ENCODE measurements at places on chromosomes 11 and 22.

GRCh38 chr11:116835042-116835772 lies 2.2 kb downstream of the APOA1 start:
- peak; percentile 48 for DNase-seq

GRCh38 chr11:125414121-125414520 lies 81.9 kb downstream of the FEZ1 start:
- no peak for DNase-seq

GRCh38 chr11:96215826-96216225 lies 127.2 kb downstream of the MAML2 start:
- no peak for DNase-seq

DNA sequence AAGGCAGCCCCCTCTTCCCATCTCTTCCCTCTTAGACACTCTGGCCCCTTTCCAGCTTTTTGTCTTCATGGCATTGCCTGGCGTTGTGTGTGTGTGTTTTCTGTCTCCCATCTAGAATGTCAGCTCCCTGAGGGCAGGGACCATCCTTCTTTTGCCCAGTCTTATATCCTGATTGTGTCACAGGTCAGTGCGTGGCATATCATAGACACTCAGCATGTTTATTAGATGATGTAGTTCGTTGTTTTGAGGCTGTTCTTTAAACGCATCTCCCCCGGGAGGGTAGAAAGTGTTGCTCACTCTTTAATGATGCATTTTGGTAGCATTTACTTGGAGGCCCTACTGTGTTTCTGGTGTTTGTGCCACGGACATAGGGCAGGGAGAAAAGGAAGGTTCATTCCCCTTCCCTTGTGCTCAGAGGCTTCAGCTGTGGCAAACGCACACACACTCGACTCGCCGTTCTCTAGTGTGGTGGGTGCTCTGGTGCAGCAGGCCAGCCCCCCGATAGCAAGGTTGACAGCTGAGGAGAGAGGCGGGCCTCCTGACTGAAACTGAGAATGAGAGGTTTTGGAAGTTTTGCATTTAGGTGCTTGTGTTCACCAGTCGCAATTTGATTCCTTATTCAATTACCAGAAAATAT lies 60.2 kb downstream of the TNRC6B start:
- DNase-seq = peak; percentile 31

- DNase-seq = no peak
These were observed 13.0 kb downstream of the SLC6A5 start for GRCh38 chr11:20612416-20612815.

DNA sequence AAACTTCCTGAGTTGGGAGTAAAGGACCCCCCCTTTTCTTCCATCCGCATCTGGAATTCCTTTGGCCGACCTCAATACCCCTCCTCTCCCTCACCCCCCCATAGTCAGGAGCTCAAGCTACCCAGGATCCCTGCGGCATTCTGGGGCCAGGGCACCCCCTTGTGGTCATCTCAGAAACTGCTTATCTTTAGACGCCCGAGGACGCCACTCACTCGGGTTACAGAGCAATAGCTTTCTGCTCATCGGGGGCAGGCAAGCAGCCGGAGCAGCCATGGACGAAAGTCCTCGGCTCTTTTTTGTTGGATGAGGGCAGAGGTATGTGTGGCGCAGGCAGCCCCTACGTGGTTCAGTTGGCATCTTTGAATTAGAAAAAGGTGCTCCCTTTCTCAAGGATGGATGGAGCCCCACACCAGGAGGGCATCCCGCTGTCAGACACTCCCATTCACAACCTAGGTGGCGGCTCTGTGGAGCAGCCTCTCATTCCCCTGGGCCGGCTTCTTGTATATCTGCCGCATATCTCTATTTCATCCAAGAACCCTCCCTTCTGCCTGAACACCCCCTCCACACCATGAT lies 2.3 kb downstream of the C1QTNF5 start:
- DNase-seq = peak; percentile 89

DNA sequence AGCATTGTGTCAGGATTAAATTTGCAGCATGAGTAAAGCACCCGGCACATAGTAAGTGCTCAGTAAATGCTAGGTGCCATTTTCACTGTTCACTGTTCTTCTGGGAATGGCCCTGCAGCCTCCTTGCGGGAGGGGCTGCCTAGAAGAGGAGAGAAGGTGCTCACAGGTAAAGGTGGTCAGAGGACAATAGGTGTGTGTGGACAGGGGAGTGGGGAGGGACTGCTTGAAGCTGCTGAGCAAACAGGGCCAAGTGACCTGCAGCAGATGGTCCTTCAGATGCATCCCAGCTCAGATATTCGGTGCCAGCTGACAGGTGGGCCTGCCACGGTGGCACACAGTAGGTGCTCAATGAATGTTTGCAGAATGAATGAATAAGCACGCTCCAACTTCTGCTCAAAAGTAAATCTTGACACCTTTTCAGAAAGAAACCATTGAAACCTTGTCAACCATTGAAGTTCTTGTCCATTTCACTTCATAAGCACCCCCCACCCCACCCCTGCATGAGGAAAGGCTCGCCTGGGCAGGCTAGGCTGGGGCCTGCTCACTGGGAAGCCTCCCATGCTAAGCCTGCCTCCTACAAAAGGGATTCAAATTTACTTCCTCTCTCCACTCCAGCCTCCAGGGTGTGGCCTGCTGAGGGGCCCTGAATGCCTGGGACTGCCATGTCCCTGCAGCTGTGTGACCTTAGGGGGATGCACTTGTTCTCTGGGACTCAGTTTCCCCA lies 1.6 kb downstream of the KIAA0930 start:
- no peak for DNase-seq

DNA sequence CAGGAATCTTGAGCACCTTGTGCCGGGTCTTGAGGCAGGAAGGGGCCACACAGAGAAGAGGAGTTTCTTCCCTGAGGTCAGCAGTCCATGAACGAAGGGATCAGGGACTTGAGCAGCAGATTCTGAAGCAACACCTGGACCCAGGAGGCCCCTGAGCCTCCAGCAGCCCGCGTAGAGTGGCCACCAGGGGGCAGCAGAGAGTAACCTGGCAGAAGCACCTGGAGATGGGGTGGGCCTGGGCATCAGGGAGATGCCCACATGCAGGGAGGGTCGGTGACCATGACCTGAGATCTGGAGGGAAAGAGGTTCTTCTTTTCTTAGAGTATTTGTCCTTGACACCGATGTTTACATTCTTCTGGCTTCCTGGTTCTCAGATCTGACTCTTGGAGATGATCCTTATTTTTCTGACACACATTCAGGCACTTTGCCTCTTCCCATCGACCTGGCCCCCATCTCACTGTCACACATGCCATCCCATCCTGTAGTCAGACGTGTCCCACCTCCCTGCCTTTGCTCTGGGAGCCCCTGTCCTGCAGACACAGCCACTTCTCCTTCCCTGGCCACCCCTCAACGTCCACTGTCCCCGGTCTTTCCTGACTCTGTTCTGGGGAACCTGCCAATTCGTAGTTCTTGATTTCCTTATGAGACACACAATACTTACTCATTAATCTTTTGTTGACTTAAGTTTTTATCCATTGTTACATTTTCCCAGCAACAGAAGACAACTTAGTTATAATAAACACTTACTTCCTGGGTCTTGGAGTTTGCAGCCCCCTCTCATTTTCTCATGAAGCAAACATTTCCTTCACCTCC lies 66.5 kb downstream of the GGTLC2 start:
- DNase-seq = peak; percentile 62

DNA sequence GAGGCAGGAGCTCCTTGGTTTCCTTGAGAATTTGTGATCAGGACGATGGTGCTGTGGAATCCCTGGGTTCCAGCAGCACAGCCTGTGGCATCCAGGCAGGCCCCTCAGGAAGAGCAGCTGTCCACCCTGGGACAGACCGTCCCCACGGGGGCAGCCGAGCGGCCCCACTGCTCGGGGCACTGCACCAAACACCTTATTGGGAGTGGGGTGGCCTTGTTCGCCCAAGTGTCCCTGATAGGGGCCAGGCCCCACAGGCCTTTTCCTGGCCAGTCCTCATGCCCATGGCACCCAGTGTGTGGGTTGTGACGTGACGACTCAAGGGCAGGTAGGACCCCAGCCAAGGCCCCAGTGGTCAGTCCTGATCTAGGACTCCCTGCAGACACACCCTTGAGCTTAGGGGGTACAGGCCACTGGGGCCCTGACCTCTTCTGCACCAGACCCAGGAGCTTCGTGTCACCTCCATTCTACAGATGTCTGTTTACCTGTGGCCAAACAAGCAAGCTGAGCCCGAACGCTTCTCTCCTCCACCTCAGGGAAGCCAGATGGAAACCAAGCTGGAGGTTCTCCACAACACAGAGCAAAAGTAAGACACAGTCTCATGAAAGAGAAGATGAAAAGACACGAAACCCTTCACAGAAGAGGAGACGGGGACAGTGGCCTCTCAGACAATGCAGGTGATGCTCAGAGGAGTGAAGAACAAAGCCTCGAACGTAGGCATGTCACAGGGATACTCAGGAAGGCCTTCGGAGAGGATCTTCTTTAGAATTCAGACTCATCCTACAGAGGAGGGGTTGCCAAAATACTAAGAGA lies 1.6 kb upstream of the BRD1 start:
- DNase-seq = no peak

DNA sequence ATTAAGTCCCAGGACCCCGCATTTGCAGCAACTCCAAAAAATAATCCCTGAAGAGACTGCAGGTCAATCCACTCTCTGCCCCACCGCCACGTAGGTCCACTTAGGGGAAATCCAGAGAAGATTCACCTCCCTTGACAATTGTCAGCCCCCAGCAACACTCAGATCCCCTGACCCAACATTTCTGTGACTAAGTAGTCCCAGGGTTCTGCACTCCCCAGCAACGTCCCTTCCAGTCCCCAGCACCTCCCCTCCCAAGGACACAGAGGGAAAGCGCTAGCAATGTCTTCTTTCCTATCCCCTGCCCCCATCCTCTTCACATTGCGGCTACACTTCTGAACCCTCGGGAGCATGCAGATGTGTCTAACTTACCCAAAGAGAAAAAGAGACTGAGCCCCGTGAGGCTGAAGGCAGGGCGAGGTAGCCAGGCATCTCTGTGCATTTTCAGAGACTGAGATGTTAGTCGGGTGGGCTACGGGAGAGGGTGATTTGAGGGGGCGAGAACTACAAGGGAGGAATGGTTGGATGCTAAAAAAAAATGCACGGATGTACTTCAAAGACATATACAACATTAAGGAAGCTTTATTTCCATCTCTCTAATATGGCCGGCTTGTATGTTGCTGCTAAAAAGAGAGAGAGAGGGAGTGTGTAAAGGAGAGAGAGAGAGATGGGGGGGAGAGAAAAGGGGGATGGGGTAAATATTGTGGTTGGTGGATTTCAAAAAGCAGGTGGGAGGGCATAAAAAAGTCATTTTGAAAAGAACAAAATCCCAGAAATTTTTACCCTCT lies at the start of gene SCN2B:
Gene SCN2B (minus strand): TSS at position 647 of the 785 bp plus-strand sequence. CDS start 208 bp downstream, at position 439.
- DNase-seq = no peak

DNA sequence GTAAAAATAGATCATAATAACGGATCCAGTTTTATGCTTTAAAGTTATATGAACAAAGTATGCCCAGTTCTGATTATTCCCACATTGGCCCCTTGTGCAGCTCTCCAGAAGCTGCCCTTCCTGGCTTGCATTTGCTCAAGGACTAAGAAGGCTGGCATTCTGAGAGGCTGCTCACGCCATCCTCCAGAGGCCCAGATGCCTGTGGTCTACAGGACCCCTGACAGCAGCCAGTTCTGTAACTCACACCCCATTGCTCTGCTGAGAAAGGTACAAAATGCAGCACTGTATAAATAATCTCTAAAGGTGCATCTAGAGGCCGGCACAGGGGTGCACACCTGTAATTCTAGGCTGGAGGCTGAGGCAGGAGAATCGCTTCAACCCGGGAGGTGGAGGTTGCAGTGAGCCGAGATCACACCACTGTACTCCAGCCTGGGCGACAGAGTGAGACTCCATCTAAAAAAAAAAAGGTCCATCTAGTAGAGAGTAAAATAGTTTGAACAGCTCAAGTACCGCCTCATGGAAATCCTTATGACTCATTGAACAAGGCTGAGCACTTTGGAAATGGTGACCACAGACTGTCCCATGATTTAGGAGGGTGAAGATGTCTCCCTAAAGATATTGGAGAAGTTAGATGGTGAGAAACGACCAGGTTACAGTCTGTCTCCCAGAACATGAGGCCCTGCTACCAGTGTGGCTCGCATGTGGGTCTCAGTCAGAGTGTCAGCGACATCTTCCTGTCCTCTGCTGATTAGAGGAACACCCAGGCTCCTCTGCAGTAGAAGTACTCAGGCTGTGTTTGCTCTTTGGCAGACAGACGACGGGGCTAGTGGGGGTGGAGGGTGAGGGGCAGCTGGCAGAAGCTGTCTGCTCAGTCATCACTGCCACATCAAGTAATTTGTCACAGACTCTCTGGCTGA lies 56.3 kb downstream of the KREMEN1 start:
- DNase-seq = no peak

DNA sequence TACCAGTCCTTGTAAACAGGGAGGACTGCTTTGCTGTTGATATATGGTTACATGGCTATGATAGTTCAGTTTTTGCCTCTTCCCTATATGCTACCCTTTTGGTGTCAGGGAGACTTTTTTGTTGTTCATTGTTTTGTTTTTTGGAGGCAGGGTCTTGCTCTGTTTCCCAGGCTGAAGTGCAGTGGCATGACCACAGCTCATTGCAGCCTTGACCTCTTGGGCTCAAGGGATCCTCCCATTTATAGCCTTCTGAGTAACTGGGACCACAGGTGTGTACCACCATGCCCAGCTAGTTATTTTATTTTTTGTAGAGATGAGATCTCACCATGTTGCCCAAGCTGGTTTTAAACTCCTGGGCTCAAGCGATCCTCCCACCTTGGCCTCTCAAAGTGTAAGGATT lies 38.6 kb upstream of the SPTBN2 start:
- no peak for DNase-seq

GRCh38 chr22:42176255-42176915 lies 45.8 kb upstream of the CYP2D6 start:
- DNase-seq = no peak

GRCh38 chr11:112285841-112286311 lies 25.2 kb upstream of the PLET1 start:
- no peak for DNase-seq

GRCh38 chr22:44217346-44217745 lies 36.6 kb downstream of the PARVG start:
- DNase-seq = peak; percentile 1

- DNase-seq = no peak
These were observed 98.7 kb downstream of the IGLL1 start for GRCh38 chr22:23481369-23481768.

GRCh38 chr11:9259981-9260837 lies 4.9 kb downstream of the DENND5A start:
- DNase-seq = no peak

DNA sequence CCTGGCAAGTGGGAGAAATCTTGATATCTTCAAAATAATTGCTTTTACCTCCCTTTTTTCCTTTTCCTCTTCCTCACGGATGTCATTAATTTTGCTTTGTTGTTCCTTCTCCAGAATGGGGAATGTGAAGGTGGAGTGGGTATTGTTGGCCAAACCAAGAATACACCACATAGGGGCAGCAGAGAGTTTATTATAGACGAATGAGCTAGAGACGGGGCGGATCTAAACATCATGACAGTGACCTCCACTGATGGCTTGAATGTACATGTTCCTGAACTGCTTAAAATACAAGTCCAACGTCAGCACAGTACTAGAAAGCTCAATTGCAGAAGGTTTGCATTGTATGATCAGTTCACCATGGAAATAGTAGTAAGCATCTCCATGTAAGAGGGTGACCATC lies 122.3 kb upstream of the SNX19 start:
- peak; percentile 20 for DNase-seq

GRCh38 chr11:73950869-73951710 lies at the start of gene DNAJB13:
Gene DNAJB13 (plus strand): TSS chr11:73951026. CDS start chr11:73951070, 44 bp downstream.
- DNase-seq = peak; percentile 86
